ENCODE measurements at places on chromosomes 2 and 18. TPM values are rescaled to one million over a fixed set of nuclear protein-coding genes. Genes with fewer than 3 reads are reported as not detected.

DNA sequence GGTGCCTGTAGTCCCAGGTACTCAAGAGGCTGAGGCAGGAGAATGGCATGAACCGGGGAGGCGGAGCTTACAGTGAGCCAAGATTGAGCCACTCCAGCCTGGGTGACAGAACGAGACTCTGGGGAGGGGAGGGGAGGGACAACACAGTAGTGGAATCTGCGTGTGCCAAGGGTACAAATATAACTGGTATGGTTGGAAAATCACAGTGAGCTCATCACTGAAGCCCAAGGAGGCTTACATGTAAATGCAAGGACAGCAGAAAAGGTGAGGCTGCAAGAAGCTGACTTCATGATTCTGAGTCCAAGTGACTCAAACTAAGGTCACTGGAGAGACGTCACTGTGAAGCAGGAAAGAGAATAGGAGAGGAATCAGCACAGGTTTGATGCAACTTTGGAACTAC lies 9.2 kb downstream of the SEPTIN10 start:
- DNase-seq = no peak

DNA sequence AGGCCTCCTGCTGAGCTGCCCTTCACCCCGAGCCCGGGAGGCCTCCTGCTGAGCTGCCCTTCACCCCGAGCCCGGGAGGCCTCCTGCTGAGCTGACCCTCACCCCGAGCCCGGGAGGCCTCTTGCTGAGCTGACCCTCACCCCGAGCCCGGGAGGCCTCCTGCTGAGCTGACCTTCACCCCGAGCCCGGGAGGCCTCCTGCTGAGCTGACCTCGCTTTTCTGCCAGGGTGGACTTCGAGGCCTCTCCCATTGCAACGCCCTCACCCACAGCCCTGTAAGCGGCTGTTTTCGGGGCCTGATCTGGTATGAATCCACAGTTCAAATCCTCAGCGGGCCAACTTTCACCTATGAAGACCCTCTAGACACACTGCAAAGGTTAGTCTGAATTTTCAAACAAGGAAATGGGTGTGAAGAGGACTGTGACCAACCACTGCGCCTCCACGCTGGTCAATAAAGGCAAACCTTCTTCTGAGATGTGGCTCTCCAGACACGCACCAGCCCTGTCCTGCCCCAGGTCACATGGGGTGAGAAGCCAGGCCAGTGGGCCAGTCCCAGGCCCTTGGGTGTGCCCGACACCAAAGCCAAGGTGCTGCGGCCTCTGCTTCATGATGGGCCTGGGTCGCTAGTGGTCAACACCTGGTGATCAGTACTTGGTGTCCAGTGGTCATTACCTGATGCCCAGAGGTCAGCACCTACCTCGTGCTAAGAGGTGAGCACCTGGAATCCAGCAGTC lies 225.1 kb upstream of the SALL3 start:
- no peak for DNase-seq

DNA sequence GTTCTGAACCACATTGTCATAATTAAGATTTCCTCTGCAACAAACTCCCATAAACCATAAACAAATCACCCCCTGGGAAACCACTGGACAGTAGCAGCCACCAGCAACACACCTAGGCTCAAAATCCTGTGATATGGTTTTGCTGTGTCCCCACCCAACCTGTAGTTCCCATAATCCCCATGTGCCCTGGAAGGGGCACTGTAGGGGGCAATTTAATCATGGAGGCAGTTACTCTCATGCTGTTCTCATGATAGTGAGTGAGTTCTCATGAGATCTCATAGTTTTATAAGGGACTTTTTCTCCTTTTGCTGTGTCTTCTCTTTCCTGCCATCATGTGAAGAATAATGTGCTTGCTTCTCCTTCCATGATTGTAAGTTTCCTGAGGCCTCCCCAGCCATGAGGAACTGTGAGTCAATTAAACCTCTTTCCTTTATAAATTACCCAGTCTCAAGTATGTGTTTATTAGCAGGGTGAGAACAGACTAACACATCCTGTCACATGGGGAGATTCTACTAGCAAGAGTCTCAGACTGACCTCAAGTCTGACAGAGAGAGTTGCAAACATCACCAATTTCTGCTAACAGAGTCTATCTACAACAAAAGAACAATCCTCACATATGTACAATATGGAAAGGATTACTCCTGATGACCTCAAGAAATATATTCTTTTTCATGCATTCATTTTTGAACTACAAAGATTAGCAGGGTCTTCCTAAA lies 182.6 kb downstream of the GRB14 start:
- DNase-seq = no peak

- no peak for DNase-seq
Observed at GRCh38 chr18:71287268-71287667, 998.4 kb downstream of the SOCS6 start.

Gene ANO7
- 0.57 TPM for total RNA-seq

GRCh38 chr2:177396703-177397460 lies 4.3 kb downstream of the AGPS start:
- DNase-seq = no peak

Gene TMEM182
- 4.9 TPM for total RNA-seq

- DNase-seq = peak; percentile 47
Observed at GRCh38 chr18:57915865-57916582, 112.9 kb upstream of the ATP8B1 start.

DNA sequence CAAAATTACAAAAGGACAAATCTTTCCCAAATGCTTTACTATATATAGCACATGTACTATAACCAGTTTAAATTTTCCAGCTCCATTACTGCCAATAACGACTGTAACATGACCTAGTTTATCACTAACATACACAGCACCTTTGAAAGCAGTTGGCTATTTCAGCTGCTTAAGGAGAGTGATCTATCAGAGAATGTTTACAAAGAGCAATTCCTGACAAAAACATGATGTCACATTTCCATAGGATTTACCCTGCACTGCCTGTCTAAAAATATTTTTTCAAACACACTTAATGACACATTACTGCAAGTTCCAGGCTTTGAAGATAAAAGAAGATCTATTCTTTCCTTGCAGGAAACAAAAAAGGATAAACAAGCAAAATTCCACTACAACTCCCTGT lies 40.6 kb downstream of the ZNF516 start:
- DNase-seq = no peak

Gene CPS1
- 0.86 TPM for total RNA-seq

Gene CEP192
- 33.6 TPM for total RNA-seq

Gene TMEM247
- not detected for total RNA-seq

DNA sequence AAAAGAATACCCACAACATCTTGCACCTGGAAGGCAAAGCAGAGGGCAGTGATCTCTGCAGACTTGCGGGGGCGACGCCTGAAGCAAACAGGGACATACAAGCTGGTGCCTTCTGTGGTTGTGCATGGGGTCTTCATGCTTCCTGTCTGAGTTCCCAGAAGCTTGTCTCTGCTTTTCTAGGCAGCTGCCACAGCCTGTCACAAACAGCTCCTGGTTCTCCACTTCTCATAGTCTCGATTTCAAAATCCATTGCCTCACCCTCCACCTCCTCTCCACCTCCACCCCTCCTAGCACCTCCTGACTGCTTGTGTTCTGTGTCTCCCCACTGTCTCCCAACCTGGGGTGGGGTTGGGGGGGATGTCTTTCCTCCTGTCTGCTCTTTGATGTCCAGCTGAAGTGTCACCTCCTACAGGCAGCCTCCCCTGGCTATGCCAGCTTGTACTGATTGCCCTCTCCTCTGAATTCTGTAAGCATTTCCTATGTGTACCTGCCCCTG lies 1.7 kb upstream of the PROC start:
- DNase-seq = peak; percentile 21

Measured in activated naive CD4-positive, alpha-beta T cell treated with anti-CD3 and anti-CD28 coated beads for 36 hours (primary cell).